ENCODE measurements at places on chromosomes 16 and 17. TPM values are rescaled to one million over a fixed set of nuclear protein-coding genes. Genes with fewer than 3 reads are reported as not detected.

Gene FAM20A
- not detected for total RNA-seq

Gene SMIM36
- total RNA-seq: not detected

Gene SMPD3
- 0.40 TPM for total RNA-seq

Gene CTDNEP1
- total RNA-seq: 190 TPM

Gene ITGA2B
- 0.90 TPM for total RNA-seq

Gene TEKT1
- total RNA-seq: not detected

Gene CHST5
- 0.71 TPM for total RNA-seq

Gene FBXW10B
- 2.1 TPM for total RNA-seq

Gene MYOCD
- total RNA-seq: not detected

Gene PRKCA
- total RNA-seq: 95.3 TPM

Gene BCKDK
- 43.2 TPM for total RNA-seq

Gene NLRC5
- 158 TPM for total RNA-seq

- peak; percentile 18 for DNase-seq
Measured at GRCh38 chr16:15434425-15435215, at the start of gene BMERB1. BMERB1 (plus strand) TSS chr16:15434588; CDS start chr16:15434654, 66 bp downstream.

- DNase-seq: no peak
Measured at GRCh38 chr17:78127888-78128550, 536 bp downstream of the TMC6 start.

DNA sequence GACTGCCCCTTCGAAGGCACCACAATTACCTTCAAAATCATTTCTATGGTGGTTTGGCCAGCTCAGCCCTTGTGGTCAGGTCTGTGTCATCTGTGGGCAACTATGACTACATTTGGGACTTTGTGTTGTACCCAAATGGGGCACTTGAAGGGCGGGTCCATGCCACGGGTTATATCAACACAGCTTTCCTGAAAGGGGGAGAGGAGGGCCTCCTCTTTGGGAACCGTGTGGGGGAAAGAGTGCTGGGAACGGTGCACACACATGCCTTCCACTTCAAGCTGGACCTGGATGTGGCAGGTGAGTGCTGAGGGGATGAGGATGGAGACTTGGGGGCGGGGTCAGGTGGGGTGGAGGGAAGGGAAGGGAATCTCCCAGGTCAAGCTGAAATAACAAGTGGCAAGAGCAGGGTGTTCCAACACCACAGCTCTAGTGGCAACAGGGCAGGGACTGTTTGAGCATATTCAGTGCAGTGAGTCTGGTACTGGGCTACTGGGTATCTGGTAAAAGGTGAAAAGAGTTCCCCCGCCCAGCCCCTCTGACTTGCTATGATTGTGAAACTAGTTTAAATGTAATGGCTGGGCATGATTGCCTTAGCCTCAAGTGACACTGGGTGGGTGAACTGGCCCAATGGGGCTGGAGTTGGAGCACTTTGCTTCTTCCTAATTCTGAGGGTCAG is 1.7 kb downstream of the AOC2 start:
- DNase-seq: no peak

- peak; percentile 97 for DNase-seq
Measured at GRCh38 chr16:57185945-57186871, at the start of the genes PSME3IP1 and RSPRY1. PSME3IP1 (minus strand) TSS chr16:57186039; CDS start chr16:57173854, 12,185 bp downstream. RSPRY1 (plus strand) TSS chr16:57186329; CDS start chr16:57204659, 18,330 bp downstream.

GRCh38 chr17:73308017-73308823 is 3.6 kb downstream of the CDC42EP4 start:
- DNase-seq: no peak

- DNase-seq: no peak
Measured at GRCh38 chr17:41631025-41631897, 6.9 kb upstream of the KRT17 start.

DNA sequence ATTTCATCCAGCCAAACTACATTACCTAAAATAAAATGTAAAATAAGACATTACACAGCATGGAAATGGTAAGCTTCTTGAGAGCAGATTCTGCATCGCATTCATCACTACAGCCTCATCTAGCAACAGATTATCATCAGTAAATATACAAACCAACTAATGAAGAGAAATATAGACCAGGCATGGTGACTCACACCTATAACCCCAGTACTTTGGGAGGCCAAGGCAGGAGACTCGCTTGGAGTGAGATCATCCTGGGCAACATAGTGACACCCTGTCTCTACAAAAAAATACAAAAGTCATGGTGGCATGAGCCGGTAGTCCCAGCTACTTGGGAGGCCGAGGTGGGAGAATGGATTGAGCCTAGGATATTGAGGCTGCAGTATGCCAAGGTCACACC is 19.9 kb downstream of the NCBP3 start:
- DNase-seq: no peak

DNA sequence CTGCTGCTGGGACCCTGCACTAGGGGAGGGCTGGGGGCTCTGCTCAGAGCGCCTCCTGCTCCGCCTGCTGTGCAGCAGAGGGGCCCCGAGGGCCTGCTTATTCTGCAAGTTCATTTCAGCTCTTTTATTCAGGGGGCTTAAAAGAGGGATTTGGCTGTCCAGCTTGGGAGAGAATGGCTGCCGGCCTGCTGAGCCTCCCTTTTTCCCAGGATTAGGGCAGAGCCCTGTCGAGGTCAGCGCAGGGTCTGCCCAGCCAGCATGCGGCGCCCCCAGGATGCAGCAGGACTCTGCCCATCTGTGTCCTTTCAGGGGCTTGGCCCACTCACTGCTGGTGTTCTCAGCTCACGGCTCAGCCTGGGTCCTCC is 1.1 kb downstream of the SMIM5 start:
- no peak for DNase-seq

- DNase-seq: no peak
Measured at GRCh38 chr17:29257756-29258155, 11.1 kb downstream of the CRYBA1 start.

DNA sequence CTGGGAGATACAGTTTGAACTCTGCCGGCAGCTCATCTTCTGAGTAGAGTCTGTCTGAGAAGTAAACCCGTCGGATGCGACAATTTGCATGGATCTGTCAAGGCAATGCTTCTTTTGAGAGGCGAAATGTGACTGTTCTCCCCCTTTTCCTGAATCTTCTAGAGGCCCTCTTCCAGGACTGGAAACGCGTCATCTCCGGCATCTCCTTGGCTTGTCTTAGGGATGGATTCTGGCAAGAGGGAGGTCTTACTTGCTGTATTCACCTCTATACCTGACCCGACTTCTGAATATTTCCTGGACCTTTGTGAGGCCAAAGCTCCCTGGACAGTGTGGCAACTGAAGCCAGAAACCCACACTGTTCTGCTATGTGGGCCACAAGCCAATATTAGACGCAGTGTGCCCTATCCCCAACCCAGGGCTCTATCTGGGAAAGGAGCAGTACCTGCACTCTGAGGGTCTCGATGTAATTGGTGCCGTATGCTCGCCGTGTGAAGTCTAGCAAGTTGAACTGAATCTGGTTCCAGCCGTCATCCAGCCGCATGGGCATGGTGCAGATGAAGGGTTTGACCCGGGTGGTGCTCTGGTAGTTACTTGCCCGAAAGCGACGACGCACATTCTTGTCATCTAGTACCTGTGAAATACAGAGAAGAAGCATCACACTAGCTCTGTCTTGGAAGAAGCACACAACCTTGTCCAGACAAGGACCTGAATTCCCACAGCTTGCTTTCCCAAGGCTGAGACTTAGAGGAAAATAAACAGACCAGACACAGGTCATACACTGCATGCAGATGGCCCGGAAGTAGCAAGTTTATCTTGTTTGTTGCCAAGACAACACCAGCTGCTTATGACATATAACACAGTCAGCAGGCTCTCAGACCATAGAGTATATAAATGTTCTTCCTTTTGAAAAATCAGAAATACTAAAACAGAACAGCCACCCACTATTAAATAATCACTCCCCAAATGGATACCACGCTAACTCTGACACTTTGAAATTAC is 14.1 kb downstream of the CFAP20 start:
- no peak for DNase-seq

DNA sequence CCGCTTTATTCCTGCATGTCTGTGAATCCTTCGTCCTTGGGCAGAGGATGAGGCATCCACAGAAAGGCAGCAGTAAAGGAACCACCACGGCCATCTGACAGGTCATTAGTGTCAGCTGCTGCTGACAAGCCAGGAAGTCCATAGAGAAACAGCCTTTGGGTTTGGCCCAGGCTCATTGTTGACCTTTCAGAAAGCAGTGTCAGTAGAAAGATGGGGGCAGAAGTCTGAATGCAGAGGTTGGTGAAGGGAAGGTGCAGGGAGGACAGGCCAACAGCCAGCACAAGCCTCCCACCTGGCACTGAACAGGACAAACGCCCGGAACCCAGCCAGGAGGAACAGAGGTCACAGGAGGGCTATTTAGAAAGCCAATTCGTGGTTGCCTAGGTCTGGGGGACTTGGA is 105.8 kb downstream of the VAT1L start:
- no peak for DNase-seq

GRCh38 chr16:19415461-19415860 is 2.2 kb upstream of the TMC5 start:
- DNase-seq: no peak

DNA sequence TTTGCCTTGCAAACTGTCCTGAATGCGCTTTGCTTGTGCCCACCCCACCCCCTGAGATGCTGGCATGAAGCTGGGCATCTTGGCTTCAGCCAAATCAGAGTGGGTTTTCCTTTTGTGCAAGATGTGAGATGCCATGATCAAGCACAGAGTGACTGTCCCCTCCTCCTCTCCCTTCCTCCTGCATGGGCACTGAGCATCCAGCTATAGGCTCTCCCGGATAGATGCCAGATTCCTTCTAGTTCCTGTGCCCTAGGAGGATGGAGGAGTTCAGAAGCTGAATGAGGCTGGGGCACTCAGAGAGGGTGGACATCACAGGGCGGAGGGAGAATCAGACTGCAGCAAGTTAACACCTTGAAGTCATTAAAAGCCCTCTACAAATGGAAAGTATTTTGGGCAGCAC is 384.1 kb upstream of the CCL2 start:
- no peak for DNase-seq

DNA sequence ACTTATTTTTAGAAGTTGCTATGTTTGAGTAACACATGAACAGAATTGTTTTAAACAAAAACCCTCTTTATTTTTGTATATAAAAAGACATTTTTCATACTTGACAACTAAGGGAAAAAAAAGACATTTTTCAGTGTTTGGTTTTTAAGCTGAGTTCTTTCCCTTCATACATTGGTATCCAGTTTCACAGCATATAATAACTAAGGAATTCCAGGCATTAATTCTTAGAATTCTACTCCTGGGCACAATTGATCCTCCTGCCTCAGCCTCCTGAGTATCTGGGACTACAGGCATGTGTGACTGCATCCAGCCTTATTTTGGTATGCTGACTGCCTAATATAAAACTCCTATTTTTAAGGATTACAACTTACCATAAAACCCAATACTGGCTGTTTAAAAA is 8.4 kb downstream of the FBXO47 start:
- no peak for DNase-seq

- DNase-seq: no peak
Measured at GRCh38 chr17:9389111-9389527, 186.5 kb downstream of the STX8 start.

DNA sequence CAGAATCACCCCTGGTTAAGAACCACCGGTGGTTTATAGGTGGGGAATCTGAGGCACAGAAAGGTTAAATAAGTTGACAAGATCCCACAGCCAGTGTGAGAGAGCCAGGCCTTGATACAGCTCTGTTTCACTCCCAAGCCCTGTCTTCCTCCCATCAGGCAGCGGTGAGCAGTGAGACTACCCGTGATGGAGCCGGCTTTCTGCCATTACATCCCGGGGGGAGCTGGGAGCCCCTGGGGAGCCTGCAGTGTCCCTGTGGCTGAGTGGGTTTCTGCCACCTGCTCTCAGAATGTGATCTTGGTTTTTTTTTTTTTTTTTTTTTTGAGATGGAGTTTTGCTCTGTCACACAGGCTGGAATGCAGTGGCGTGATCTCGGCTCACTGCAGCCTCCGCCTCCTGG is 66.4 kb downstream of the ABCC1 start:
- no peak for DNase-seq

- DNase-seq: no peak
Measured at GRCh38 chr16:29927070-29927905, 1.3 kb upstream of the KCTD13 start.

GRCh38 chr17:34902831-34903547 is 58.3 kb downstream of the CCT6B start:
- no peak for DNase-seq

DNA sequence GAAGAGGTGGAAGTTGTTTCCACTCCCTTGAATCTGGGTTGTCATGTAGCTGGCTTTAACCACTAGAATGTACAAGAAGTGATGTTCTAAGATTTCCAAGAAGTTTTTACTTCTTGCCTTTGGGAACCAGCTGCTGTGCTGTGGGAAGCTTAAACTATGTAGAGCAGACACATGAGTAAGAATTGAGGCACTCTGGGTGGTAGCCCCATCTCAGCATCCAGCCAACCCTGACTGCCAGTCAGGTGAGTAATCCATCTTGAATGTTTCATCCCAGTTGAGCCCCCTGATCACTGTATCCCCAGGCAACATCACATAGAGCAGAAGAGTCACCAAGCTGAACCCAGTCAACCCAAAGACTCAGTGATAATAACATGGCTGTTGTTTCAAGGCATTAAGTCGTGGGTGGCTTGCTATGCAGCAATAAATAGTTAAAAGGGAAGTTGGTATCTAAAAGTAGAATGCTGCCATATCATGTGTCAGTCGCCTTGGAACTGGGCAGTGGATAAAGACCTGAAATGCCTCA is 62.8 kb upstream of the GPR139 start:
- no peak for DNase-seq

DNA sequence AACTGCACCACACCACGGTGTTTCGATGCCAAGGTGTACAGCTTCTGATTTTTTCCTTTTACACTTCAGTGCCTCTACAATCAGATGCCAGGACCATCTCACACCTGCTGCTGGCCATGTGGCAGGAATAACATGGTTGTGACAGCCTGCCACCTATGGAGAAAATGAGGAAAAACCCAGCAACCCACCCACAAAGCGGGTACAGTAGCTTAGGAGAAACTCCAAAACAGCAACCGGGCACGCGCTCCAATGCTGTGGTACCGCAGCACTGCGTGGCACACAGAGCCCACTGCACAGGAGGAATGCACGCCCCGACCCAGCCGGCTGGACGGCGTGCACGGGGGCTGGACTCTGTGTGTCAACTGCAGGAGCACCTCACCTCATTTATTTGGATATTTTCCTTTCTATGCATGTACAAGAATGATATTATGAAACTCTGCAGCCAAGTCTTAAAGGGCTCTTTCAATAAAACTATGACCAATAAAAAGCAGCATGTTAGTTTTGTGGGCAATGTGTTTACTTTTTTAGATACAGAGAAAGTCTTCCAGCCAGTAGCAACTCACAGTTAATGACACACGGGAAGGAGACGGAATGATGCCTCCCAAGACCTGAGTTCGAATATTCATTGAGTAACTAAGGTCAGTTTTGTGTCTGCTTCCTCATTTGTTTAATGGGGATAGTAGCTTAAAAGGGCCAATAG is 45.9 kb downstream of the MAP1LC3B start:
- DNase-seq: no peak

DNA sequence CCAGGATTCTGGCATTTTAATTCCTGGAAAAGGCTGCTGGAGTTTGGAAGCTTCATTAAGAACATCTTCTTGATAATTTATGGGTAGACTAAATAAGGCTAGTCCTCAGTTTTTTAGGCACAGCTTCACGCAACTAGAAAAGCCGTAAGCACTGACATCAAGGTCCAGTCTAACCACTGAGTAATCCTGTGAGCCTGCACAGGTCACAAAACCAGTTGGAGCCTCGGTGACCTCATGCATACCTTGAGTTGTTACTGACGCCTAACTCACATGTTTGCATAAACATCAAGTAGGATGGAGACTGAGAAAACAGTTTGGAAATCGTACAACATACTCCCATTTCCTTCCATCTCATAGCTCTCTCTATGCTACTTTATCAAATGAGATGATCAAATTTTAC is 63.8 kb upstream of the RCVRN start:
- no peak for DNase-seq

- peak; percentile 80 for DNase-seq
Measured at GRCh38 chr17:30363715-30364202, 15.0 kb upstream of the CPD start.

Measured in activated T-cell treated with anti-CD3 and anti-CD28 coated beads, Interleukin-2, amount 50 U/mL, for 4 hours (primary cell).